ENCODE measurements at places on chromosomes 1 and 21. TPM values are rescaled to one million over a fixed set of nuclear protein-coding genes. Genes with fewer than 3 reads are reported as not detected.

- no peak for DNase-seq
- no peaks in the 10 kb centered on the region for H3K36me3 ChIP-seq
- no peaks in the 10 kb centered on the region for H3K27me3 ChIP-seq
- H3K27ac ChIP-seq: no peak overlapping the region
- no peak overlapping the region for H3K4me3 ChIP-seq
Observed at GRCh38 chr1:77014073-77014788, 147.0 kb downstream of the ST6GALNAC5 start.

- H3K4me1 ChIP-seq: peaks cover 70% of the 10 kb centered on the region
- no peaks in the 10 kb centered on the region for H3K36me3 ChIP-seq
- DNase-seq: no peak
- no peak overlapping the region for H3K27ac ChIP-seq
- H3K27me3 ChIP-seq: no peaks in the 10 kb centered on the region
- no peak overlapping the region for H3K4me3 ChIP-seq
Observed at GRCh38 chr21:45088729-45089128, 14.3 kb downstream of the ADARB1 start.

GRCh38 chr1:168626326-168626725 is 49.9 kb downstream of the XCL1 start:
- peaks cover 3% of the 10 kb centered on the region for H3K27me3 ChIP-seq
- H3K27ac ChIP-seq: no peak overlapping the region
- no peak overlapping the region for H3K4me3 ChIP-seq
- H3K4me1 ChIP-seq: peaks cover 8% of the 10 kb centered on the region

- H3K27ac ChIP-seq: no peak overlapping the region
- H3K27me3 ChIP-seq: no peaks in the 10 kb centered on the region
- peaks cover 26% of the 10 kb centered on the region for H3K36me3 ChIP-seq
- DNase-seq: no peak
- no peak overlapping the region for H3K4me3 ChIP-seq
Observed at GRCh38 chr1:233094691-233095090, 144.3 kb downstream of the NTPCR start.

GRCh38 chr1:108505763-108506070 is 54.2 kb upstream of the EEIG2 start:
- no peaks in the 10 kb centered on the region for H3K36me3 ChIP-seq
- H3K4me1 ChIP-seq: no peaks in the 10 kb centered on the region
- H3K27ac ChIP-seq: no peak overlapping the region
- DNase-seq: no peak

- DNase-seq: no peak
- H3K27ac ChIP-seq: no peak overlapping the region
- no peak overlapping the region for H3K4me3 ChIP-seq
- H3K4me1 ChIP-seq: no peaks in the 10 kb centered on the region
Observed at GRCh38 chr1:213925531-213926182, 62.1 kb upstream of the PROX1 start.

C8B gene
- total RNA-seq: not detected

Measured in activated naive CD4-positive, alpha-beta T cell treated with anti-CD3 and anti-CD28 coated beads for 36 hours (primary cell).